Astrocyte (in vitro differentiated cells and primary cell): ENCODE measurements at places on chromosomes 16 and 17.

DNA sequence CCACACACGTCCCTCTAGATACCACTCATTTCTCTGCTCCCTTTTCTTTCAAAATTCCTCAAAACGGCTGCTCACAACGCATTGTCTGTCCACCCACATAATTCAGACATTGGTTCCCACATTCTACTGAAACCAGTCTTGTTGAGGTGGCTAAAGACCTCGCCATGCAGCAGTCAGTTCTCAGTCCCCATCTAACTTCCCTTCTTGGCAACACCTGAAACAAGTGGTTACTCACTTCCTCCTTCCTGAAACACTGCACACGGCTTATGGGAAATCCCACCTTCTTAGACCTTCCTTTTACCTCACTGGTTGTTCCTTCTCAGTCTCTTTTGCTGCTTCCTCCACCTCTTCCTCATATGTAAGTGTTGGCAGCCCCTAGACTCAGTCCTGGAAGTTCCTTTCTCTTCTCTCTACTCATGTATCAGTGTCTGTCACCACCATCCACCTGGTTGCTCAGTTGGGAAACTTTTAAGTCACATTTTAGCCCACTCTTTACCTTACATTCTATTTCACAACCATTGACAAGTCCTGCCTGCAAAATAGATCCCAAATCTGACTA is 277.1 kb downstream of the CEP112 start:
- DNase-seq: peak; percentile 22

- peak; percentile 77 for DNase-seq
Measured at GRCh38 chr17:42276609-42277341, 584 bp upstream of the STAT5B start.

GRCh38 chr16:89690392-89690901 is 4.0 kb downstream of the CDK10 start:
- no peak for DNase-seq

DNA sequence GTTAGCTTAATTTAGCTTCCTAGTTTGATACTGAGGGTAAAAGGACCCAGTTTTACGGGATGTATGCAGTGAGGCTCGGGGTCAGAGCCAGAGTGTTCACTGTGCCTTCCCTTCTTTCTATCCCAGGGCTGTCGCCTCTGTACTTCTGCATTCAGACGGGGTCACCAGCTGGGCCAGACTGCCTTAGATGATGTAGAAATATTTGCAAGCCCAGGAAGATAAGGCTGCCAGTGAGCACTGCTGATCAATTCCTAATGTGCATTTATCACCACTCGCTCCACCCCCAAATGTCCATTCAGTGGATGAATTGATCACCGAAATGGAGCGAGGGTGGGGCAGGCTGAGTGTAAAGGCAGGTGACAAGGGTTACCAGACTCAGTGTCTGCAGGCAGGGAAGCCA is 9.1 kb downstream of the SHISA6 start:
- no peak for DNase-seq

DNA sequence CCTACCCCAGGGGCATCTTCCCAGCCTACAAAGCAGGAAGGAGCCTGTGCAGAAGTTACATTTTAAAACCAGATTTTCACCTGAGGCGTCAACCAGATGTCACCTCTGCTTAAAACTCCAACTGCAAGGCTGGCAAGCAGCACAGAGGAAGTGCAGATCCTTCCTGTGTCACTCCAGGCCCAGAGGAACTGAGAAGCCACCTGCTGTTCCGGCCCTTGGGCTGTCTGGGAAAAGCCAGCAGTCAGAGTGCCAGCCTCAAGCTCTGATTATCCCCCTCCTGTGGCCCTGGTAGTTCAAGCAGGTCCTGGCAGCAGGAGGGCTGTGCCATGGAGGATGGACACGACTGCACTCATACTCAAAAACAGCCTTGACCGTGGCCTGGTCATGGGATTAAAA is 10.2 kb downstream of the POLR2C start:
- DNase-seq: no peak

- no peak for DNase-seq
Measured at GRCh38 chr17:74712756-74713155, at the start of gene CD300LF. Gene CD300LF (minus strand): TSS chr17:74712923. CDS start chr17:74712866, 57 bp downstream.

- no peak for DNase-seq
Measured at GRCh38 chr16:3388325-3388724, 12.5 kb downstream of the ZSCAN32 start.

GRCh38 chr17:47266782-47267181 is 13.2 kb downstream of the ITGB3 start:
- DNase-seq: peak; percentile 48

- no peak for DNase-seq
Measured at GRCh38 chr16:23146877-23147601, 2.2 kb downstream of the USP31 start.

DNA sequence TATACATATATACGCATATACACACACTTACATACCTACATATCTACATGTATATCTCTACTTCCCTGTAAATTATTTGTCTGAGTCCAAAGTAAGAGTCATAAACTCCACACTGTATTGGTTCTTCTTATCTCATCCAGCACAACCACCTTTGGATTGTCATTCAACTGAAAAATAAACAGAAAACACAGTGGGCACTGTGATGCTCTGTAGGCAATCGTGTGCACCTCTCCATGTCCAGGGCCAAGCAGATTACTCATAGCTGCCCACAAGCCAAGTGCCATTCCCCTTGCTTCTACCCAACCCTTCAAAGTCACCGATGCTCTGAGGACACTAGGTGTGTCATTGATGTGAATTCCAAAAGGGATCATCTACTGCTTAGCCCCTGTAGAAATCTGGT is 12.9 kb upstream of the TEKT3 start:
- DNase-seq: no peak

DNA sequence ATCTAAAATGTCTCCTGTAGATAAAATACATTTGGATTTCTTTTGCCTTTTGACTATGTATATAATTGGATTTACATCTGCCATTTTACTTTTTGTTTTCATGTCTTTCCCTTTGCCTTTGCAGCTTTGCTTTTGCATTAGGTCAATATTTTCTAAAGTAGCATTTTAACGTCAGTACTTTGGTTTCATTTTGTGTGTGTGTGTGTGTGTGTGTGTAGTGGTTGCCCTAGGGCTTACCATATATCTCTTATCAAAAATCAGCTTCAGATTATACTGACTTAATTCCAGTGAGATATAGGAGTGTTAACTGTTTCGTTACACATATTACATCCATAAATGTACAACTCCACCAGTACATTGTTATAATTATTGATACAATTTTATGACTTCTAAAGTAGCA is 26.1 kb downstream of the AKTIP start:
- no peak for DNase-seq

DNA sequence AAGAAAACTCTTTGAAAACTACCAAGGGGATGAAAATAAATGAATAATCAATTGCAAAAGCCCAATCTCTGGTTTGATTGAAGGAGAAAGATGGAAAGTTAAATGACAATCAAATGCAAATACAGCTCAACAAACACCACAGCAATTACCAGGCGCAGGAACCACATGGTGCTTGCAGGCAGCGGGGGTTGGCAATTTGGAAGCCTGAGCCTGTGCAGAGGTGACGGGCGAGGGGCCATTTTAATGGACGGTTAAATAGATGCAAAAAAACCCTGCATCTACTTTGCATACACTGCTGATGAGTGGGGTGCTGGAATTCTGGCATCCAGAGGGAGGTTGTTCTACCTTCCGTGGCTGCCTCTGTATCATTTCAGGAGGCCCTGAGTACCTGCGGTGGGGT is 4.8 kb upstream of the SEZ6 start:
- no peak for DNase-seq

DNA sequence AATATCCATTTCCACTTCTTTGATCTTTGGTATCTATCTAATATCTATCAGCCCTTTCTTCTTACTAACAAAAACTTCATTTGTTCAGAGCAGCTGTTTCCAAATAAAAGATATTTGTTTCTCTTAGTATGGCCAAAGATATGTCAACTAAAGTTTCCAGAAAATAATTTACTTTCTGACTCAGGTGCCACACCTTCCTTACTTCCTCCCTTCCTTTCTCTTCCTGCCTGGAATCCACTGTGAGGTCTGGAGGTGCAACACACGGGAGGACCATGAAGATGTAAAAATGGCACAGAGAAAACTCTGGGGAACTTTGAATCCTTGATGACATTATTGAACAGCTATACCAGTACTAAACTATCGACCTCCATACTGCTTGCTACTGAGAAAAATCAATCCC is 14.0 kb downstream of the MED13 start:
- DNase-seq: no peak

GRCh38 chr16:11171448-11171709 is 84.6 kb downstream of the SOCS1 start:
- no peak for DNase-seq

DNA sequence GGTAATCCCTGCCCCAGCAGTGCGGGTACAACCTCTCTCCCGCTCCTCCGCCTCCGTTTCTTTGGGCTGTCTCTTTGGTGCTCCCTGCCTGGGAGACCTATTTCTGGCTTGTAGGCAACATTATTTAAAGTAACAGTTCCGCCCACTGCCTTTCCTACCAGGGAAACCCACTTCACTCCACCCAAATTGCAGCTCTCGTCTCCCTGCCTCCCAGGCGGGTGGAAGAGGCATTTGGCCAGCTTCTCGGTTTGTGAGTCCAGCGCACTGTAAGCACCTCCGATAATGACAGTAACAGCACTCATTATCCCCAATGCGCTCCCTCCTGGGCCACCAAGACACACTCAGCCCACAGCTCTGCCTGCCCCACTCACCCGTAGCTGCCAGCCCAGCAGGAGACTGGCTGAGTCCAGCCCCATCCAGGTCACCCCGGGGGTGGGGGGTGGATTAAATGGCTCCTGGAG is 165.1 kb upstream of the CDC42EP4 start:
- DNase-seq: no peak

- no peak for DNase-seq
Measured at GRCh38 chr16:67226295-67226803, 581 bp upstream of the TMEM208 start.

- no peak for DNase-seq
Measured at GRCh38 chr16:67435758-67436164, 4.8 kb downstream of the HSD11B2 start.

DNA sequence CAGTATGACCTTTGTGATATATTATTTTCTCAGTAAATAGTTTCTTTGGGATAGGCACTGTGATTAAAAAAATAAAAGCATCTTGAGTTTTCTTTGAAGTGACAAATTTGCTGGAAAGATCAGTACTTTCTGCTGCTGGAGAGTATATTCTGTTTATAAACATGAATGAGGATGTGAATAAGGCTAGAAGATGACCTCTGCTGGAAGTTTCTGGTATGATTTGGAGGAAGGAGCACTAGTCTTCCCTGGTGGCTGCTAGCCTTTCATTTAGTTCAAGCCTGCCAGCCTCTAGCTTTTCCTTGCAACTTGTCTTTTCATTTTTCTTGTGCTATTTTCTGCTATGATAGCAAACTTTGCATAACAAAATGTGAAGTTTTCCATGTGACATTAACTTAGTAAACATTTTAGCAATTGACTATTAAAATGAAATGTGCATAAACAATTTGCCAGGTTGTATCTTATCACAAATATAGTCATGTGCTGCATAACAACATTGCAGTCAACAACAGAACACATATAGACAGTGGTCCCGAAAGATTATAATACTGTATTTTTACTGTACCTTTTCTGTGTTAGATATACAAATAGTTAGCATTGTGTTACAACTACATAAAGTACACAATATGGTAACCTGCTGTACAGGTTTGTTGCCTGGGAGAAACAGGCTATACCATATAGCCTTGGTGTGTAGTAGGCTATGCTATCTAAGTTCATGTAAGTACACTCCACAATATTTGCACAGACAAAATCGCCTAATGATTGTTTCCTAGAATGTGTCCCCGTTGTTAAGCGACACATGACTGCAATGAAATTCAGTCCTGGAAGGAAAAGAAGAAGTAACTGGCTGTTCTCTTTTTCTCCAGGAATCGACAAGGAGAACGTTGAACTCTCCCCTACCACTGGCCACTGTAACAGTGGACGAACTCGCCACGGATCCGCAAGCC is 18.1 kb upstream of the RAB11FIP4 start:
- peak; percentile 34 for DNase-seq

DNA sequence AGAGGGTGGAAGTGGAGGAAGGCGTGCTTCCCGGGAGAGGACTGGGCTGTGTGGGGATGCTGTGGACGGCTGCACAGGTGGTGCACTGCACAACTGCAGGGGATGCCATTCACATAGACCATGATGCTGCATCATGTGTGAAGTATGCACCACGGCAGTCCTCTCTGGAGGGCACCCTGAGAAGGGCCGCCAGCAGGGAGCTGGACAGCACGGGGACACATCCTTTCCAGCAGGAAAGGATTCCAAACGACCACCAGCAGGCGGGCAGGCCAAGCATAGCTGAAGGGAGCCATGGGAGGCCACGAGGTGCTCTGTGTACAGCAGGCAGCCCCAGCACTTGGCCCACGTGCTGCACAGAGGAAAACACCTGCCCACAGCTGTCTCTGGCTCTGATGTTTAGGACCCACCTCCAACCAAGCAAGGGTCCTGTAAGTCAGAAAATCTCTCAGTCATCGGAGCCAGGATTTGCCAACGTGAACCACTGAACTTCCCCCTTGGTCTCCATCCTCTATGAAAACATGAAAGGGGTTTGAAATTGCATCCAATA is 10.1 kb downstream of the ACTG1 start:
- DNase-seq: no peak

- DNase-seq: no peak
Measured at GRCh38 chr17:48818361-48818841, 1.4 kb upstream of the TTLL6 start.

GRCh38 chr17:64661726-64661975 is 456 bp downstream of the SMURF2 start:
- no peak for DNase-seq

DNA sequence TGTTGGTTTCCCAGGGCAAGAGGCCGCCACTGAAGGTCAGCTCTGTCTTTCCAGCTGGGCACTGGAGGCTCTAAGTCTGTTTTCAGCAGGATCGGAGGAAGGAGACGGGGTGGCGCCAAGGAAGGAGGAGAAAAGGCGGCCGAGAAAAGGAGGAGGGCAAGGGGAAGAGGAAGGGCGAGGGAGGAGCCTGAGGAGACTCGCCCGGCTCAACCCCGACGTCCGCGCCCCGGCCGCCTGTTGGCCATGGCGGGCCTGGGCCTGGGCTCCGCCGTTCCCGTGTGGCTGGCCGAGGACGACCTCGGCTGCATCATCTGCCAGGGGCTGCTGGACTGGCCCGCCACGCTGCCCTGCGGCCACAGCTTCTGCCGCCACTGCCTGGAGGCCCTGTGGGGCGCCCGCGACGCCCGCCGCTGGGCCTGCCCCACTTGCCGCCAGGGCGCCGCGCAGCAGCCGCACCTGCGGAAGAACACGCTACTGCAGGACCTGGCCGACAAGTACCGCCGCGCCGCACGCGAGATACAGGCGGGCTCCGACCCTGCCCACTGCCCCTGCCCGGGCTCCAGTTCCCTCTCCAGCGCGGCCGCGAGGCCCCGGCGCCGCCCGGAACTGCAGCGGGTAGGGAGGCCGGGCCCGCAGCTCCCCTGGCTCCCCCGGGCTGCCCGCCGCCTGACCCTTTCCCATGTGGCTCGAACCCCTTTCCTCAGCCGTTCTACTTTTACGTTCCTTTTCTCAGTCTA is at the start of gene RNF135:
Gene RNF135 (plus strand): TSS at position 209 of the 737 bp plus-strand sequence. CDS start 35 bp downstream, at position 244.
- DNase-seq: peak; percentile 81

GRCh38 chr17:53336281-53336680 is 486.4 kb upstream of the KIF2B start:
- peak; percentile 1 for DNase-seq

- DNase-seq: peak; percentile 52
Measured at GRCh38 chr17:3678095-3678820, 9.6 kb downstream of the EMC6 start.
